DMS79 treated with DMSO at 0.1 percent for 48 hours (cell line): ENCODE measurements at places on chromosomes 11 and 22.

GRCh38 chr22:49009359-49010063, 818.2 kb downstream of the BRD1 start:
- DNase-seq, result no peak

- peak; percentile 68 for DNase-seq
Measured at GRCh38 chr11:31702966-31703365, 108.2 kb downstream of the PAX6 start.

- DNase-seq, result no peak
Measured at GRCh38 chr11:69468911-69469885, 12.3 kb upstream of the LINC01488 start.

DNA sequence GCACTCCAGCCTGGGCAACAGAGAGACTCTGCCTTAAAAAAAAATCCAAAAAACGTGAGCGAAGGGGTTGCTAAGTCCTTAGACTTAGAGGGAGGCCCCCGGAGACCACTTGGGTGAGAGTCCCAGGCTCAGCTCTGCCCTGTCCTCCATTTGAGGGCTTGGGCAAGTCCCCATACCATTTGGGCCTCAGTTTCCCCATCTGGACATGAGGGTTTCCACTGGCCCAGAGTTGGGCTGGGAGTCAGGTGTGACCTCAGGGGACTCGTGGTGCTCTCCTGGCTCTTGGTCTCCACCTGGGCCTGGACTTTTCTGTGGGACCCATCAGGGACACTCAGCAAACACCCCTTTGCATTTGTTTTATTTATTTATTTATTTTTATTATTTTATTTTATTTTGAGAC, 35.2 kb upstream of the CSNK1E start:
- no peak for DNase-seq

DNA sequence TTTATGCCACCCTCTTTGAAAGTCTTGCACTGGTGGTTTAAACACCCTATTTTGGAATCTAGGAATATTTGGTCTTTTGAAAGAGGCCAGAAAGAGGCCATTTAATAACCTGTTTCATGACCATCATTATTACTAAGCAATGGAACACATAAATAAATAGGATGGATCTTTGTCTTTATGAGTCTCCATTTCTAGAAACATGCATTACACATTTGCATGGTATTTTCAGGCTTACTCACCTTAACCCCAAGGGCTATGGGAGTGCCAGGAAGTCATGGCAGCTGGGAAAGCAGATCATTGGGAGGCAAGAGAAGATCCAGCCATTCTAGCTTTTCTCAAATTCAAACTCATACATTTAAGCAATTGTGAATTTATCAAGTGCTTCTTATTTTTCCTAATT, 185.8 kb upstream of the POU2AF2 start:
- no peak for DNase-seq

DNA sequence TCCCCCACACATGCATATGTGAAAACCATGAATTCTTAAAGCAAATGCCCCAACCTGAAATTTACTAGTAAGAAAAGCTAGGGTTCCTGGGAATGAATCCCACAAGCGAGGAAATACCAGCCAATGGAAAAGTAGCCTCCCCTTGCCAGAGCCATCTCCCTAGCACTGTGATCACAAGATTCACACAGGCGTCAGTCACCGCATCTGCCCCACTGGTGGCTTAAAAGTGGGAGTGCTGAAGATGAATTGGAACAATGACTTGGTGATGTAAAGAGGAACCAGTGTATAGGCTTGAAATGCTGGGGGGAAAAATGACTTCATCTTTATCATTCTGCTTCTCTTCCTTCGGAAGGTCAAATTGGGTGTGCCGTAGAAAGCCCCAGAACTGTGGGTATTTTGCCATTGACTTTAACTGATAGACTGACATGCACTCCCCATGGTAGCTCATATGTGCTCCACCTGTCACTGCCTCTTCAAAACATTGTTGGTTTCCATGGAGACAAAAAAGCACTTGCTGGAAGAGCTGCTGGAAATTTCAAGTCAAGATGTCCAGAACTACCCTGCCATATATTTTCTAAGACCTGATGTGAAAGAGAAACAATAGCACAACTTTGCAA, 19.2 kb upstream of the ASPHD2 start:
- peak; percentile 4 for DNase-seq

DNA sequence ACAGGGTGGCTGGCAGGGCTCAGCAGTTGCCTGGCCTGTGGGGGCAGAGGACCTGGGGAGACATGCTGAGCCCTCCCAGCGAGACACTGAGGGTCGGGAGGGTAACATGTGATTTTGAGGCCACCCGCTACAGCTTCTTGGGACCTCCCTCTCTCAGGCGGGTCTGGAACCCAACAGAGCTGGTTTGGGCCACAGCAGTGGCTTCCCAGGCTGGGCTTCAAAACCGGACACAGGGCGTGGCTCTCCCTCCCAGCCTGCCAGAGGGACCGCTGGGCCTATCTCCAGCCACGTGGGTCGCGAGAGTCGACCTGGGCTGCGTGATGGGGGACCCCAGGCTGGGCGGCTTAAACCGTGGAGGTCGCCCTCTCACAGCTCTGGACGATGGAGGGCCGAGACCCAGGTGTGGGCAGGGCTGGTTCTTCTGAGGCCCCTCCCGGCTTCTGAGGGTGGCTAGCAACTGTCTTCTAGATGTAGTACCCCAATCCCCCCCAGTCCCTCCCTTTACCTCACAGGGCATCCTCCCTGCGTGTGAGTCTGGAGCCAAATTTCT, 91.7 kb downstream of the KCNQ1 start:
- no peak for DNase-seq

DNA sequence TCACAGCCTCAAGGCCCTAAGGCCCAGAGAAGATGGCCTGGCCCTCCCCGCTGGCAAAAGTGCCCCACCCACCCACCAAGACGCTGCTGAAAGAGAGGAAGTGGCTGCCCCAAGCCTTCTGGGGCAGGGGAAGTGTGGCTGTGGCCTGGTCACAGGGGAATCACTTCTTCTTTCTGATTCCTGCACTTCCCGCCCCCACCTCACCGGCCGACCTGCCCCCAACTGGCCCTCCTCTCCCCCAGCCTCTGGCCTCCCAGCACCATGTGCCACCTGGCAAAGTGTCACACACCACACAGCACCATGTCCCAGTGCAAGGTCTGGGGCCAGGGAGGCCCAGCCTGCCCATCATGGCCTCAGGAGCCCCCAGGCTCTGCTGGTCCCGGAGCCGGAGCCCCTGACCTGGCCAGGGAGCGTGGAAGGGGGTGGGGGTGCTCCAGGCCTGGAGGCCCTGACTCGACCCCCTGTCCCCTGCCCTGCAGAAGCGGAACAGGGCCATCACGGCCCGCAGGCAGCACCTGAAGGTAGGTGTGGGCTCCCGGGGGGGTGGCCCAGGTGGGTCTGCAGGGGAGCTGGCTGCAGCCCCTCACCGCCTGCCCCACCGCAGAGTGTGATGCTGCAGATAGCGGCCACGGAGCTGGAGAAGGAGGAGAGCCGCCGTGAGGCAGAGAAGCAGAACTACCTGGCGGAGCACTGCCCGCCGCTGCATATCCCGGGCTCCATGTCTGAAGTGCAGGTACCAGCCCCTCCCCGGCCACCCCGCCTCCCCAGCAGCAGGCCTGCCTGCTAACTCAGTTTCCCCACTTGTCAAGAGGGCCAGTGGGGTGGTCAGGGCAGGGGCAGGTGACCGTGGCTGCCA, 1.4 kb downstream of the TNNI2 start:
- no peak for DNase-seq

GRCh38 chr22:28962042-28962554, 78.7 kb downstream of the ZNRF3 start:
- no peak for DNase-seq

- DNase-seq, result no peak
Measured at GRCh38 chr22:43628250-43628649, 183.9 kb downstream of the EFCAB6 start.

DNA sequence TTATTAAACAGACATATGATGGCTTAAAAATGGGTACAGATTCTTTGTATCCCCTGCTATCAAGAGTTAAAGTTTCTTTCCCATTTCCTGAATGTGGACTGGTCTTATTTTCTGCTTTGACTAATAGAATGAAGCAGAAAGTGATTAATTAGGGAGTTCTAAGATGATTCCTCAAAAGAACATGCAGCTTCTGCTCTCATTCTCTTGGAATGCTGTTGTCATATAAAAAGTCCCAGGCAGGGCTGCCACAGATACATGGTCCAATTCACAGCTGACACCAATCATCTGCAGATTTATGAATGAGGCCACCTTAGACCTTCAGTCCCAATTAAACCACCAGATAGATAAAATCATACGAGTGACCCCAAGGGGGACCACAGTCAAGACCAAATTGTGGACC, 844.5 kb upstream of the RAG2 start:
- DNase-seq, result no peak

- no peak for DNase-seq
Measured at GRCh38 chr22:20803696-20804324, 29.9 kb downstream of the SERPIND1 start.

- no peak for DNase-seq
Measured at GRCh38 chr22:36763576-36763975, 12.3 kb downstream of the IFT27 start.

DNA sequence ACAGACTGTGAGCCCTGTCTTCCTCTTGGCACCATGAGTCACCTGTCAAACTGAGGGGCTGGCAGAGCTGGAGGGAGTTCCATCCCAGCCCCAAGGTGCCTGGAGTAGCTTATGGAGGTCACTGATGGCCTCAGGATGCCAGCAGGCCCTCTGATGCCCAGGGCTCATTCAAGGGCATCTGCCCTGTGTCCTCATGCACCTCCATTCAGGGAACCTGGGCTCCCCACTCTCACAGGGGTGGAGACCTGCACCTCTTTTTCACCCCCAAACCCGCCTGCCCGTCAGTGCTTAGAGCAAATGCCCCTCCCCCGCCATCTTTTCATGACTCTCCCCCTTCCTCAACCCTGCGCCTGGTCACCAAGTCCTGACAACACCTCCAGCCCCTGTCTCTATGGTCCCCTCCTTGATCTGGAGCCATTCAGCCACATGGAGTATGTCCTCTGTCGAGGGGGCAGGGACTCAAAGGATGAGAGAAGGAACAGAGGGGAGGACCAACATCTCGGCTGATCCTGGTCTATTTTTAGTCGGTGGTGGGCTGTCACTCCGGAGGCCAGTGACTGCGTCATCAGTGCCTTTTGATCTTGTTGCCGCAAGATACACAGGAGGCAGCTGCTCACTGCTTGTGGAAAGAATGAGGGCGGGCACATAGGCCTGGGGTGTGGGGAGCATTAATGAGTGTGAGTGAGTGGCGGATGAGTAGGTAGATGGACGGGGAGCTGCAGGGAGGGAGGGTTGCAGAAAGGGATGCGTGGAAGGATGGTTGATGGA, 72.2 kb downstream of the CDKN1C start:
- no peak for DNase-seq

DNA sequence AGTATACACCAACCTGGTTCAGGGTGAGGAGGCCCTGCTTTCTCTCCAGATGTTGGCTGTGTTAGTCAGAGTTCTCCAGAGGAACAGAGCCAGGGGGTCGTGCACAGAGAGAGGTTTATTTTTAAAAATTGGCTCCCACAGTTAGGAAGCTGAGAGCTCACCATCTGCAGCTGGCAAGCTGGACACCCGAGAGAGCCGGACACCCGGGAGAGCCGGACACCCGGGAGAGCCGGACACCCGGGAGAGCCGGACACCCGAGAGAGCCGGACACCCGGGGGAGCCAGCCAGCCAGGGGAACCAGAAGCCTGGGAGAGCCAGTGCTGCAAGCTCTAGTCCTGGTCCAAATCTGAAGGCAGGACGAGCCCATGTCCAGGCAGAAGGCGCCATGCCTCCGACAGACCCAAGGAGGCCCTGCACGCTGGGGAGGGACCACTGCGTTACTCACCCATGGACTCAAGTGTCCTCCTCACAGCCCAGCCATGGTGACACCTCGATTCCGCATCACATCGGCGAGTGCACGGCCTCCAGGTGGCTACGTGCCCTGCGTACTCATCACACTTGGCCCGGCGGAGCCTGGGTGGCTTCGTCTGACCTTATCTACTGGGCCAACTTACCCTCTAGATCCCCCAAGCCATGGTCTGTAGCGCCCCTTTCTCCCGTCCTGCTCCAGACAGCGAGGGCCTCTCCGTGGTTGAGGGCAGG, 99.0 kb downstream of the BRD1 start:
- DNase-seq, result no peak

DNA sequence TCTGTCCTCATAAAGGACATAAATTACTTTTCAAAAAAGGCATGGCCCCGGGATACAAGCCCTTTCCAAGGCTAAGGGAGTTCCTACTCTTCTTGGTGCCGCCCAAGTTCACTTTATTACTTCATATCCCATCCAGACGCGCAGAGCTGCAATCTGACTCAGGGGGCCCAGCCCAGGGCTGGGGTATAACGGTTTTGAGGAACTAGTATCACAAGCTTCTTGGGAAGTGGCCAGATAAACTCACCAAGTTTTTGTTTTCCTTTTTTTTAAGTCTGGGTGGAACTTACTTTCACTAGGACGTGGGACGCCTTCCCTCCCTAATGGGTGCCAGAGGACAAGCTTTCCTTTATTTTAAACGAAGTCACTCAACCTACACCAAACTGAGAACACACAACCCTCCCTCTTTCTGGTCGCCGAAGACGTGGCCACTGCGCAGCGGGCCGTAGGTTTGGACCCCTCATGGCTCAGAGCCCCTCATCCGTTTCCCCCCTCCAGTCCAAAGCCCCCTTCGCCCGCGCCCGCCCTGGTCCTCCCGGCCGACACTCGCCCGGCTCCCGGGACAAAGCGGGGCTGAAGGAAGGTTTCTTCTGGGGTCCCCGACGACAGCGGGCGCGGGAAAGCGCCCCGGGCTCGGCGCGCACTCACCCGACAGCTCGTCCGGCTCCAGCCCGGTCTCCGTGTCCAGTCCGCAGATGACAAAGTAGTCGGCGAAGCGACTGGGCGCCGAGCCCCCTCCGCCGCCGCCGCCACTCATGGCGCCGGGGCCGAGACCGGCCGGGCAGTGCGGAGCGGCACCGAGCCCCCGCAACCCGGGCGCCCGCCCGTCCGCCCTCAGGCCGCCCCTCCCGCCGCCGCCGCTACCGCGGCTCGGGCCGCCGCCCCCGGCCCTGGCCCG, 587 bp downstream of the DENND5A start:
- peak; percentile 42 for DNase-seq

GRCh38 chr11:12259956-12260355, 117.4 kb upstream of the PARVA start:
- no peak for DNase-seq

- DNase-seq, result no peak
Measured at GRCh38 chr11:65085446-65085845, 1.4 kb downstream of the ZFPL1 start.
